Activated naive CD8-positive, alpha-beta T cell treated with anti-CD3 and anti-CD28 coated beads for 36 hours (primary cell): ENCODE measurements at places on chromosomes 4 and X.

GRCh38 chr4:126395664-126396063 lies 1080.9 kb downstream of the FAT4 start:
- no peak for DNase-seq

DNA sequence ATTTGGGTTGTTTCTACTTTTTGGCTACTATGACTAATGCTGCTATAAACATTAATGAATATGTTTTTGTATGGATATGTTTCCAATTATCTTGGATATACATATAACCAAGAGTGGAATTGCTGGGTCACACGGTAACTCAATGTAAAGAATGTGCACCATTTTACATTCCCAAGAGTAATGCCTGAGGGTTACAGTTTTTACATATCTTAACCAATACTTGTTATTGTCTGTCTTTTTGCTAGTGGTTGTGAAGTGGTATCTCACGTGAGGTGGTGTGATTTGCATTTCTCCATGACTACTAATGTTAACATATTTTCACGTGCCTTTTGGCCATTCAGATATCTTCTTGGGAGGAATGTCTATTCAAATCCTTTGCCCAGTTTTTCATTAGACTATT lies 200.3 kb upstream of the MAB21L2 start:
- no peak for DNase-seq

- DNase-seq, result no peak
These were observed 182.1 kb upstream of the SMIM31 start for GRCh38 chr4:164571593-164572390.

- DNase-seq, result no peak
These were observed 278.0 kb upstream of the DKK2 start for GRCh38 chr4:107314156-107314555.

- DNase-seq, result no peak
These were observed 62.1 kb downstream of the DCX start for GRCh38 chrX:111349934-111350333.

DNA sequence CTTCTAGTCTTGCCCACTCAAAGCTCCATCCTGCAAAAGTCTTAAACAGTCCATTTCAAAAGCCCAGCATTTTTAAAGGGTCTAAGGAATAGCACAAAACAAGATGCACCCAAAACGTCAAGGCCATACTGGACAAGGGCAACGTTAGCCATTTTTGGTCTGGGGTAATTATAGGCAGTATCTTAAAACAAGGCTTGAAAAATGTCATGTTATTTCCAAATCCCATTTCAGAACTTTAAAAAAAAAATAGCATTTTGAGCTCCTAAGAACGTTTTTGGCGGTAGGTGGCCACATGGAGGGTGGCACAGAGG lies 584 bp upstream of the TMEM165 start:
- no peak for DNase-seq

DNA sequence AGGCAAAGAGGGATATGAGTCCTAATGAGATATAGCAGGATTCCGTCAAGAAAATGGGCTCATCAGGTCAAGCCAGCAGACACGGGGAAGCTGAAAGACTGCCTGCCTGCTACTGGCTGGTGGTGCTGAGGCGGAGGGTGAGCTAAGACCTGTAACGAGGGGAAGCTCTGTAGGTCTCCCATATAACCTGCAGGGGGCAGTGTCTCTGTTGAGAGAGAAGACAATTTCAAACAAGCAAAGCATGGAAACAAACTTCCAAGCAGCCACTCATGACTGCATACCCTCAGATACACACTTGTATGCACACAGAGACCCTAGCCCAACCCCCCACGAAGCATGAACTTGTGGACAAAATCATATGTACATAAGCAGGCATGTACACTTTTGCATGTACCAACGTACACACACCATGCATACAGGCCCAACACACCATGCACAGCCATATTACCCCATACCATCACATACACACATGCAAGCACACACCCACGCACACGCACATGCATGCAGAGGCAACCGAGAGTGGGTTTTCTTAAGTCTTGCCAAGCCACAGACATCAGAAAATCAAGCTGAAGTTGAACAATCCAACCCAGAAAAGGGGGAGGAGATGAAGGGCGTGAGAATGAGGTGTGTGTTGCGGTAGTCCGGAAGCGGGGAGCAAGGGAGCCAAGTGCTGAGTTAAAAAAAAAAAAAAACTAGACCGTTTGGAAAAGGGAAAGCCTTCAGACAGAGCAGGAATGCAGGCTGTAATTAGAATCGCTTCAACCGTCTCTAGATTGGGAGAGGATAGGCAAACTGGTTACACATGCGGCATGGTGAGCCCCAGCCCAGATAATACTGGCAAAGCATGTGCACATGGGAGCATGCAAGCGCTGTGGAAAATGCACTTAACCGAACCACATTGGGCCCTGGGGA lies 71.0 kb downstream of the PJA1 start:
- peak; percentile 12 for DNase-seq

GRCh38 chr4:2366252-2367192 lies 51.9 kb downstream of the ZFYVE28 start:
- DNase-seq, result no peak

GRCh38 chr4:147034372-147034771 lies 88.7 kb upstream of the TTC29 start:
- DNase-seq, result no peak
